Right ventricle myocardium superior (tissue), 1 donor: ENCODE measurements at places on chromosomes 2 and 18.

DNA sequence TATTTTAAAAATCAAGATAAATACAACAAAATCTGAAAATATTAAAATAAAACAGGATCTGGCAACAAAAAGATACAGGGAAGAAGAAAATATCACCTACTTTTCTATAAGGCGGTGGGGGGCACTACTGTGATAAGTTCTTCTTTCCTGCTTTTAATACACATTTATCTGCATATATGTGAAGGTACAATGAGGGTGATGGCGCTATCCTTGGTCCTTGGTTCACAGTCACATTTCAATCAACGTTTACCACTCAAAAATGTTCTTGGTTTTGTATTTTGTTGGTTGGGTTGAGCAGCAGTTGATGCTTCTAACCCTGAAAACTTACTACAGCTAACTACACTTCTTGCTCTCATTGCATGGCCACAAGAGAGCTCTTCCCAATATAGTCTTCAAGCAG is 112.4 kb downstream of the COL6A3 start:
- DNase-seq = no peak

- DNase-seq = no peak
These were observed 678.0 kb downstream of the EPHA4 start for GRCh38 chr2:220894069-220894468.

GRCh38 chr2:129117434-129117833 is 798.8 kb upstream of the HS6ST1 start:
- DNase-seq = no peak

DNA sequence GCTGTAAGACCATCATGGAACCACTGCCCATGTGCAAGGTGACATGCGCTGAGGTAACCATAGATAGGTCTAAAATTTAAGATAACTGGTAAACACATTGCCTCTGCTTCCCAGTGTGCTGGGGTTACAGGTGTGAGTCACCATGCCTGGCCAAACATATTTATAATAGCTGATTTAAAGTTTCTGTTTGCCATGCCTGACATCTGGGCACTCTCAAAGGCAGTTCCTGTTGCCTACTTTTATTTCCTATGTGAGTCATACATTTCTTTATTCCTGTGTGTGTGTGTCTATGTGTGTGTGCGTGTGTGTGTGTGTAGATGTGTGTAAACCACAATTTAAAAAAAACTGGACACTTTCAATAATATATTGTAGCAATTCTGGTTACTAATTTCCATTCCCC is 415.2 kb upstream of the NETO1 start:
- DNase-seq = no peak

- DNase-seq = no peak
These were observed 360.9 kb upstream of the ZC3H15 start for GRCh38 chr2:186125156-186125555.

DNA sequence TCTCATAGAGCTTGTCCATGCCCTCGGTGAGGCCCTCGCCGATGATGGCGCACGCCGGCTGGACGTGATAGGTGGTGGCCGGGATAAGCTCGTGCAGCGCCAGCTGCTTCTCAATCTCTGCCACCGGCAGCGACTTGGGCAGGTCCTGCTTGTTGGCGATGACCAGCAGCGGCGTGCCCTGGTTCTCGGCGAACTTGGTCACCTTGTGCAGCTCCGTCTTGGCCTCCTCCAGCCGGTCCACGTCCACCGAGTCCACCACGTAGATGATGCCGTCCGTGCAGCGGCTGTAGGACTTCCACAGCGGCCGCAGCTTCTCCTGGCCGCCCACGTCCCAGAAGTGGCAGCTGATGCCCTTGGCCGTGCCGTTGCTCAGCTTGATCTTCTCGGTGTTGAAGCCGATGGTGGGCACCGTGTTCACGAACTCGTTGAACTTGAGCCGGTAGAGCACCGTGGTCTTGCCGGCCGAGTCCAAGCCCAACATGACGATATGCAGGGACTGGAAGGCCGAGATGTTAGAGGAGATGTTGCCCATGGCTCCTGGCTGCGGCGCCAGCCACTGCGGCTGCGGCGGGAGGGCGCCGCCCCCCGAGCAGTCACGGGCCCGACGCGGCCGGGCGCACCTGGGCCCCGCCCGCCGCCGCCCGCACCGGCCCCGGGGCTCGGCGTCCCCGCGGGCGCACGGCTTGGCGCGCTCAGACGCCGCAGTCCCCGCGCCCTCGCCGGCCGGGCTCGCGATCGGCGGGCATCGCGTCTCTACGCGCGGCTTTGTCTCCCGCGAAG is 636 bp downstream of the ARL4C start:
- peak; percentile 53 for DNase-seq

GRCh38 chr2:239462191-239462515 is 61.3 kb upstream of the HDAC4 start:
- DNase-seq = no peak
